Nephron progenitor cell (in vitro differentiated cells): ENCODE measurements at places on chromosomes 16 and 17.

- H3K36me3 ChIP-seq: no peaks in the 10 kb centered on the region
- H3K27me3 ChIP-seq: peaks cover 6% of the 10 kb centered on the region
- H3K4me3 ChIP-seq: no peak overlapping the region
- H3K27ac ChIP-seq: no peak overlapping the region
- H3K4me1 ChIP-seq: no peaks in the 10 kb centered on the region
These were observed 626.1 kb downstream of the HS3ST4 start for GRCh38 chr16:26317885-26318284.

GRCh38 chr16:89037261-89038152, 56.1 kb upstream of the ACSF3 start:
- H3K27ac ChIP-seq: no peak overlapping the region
- no peak overlapping the region for H3K4me3 ChIP-seq
- DNase-seq: peak; percentile 90
- H3K4me1 ChIP-seq: no peaks in the 10 kb centered on the region
- H3K36me3 ChIP-seq: no peaks in the 10 kb centered on the region
- peaks cover 49% of the 10 kb centered on the region for H3K27me3 ChIP-seq

- no peak for DNase-seq
- H3K4me3 ChIP-seq: no peak overlapping the region
- H3K36me3 ChIP-seq: peaks cover 31% of the 10 kb centered on the region
- H3K27ac ChIP-seq: no peak overlapping the region
- peaks cover 9% of the 10 kb centered on the region for H3K4me1 ChIP-seq
- H3K27me3 ChIP-seq: peaks cover 10% of the 10 kb centered on the region
These were observed 4.7 kb downstream of the LPCAT2 start for GRCh38 chr16:55513616-55514015.

DNA sequence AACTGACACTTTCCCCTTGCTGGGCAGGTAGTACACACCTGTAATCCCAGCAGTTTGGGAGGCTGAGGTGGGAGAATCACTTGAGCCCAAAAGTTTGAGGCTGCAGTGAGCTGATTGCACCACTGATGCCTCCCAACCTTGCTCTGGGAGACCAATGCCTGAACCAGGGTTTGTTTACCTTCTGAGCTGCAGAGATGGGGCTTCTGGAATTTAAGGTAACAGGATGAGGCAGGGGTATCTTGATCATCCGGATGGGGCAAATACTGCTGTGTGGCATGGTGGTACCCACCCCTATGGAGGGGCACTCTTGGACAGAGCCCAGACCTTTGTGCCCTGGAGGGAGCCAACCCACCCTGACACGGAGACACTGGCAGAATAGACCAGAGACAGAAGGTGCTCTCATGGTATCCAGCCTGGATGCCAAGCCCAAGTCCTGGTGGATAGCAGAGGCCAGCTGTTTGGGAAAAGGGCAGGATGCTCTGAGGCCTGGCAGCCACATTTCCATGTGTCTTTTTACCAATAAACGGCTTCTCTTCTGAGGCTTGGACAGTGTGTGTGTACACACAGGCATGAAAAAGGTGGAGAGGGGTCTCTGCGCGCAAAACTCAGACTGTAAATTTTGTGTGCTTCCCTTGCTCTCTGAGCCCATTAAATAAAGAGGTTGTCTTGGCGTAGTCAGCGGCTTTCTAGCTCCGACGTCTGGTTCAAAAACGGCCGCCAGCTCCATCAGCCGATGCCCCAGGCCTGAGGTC, 4.4 kb downstream of the ZNF48 start:
- H3K4me3 ChIP-seq: peak overlapping the region; percentile 83
- H3K27me3 ChIP-seq: peaks cover 2% of the 10 kb centered on the region
- peak overlapping the region; percentile 100 for H3K27ac ChIP-seq
- peaks cover 6% of the 10 kb centered on the region for H3K36me3 ChIP-seq
- no peak for DNase-seq
- peaks cover 45% of the 10 kb centered on the region for H3K4me1 ChIP-seq

- H3K27me3 ChIP-seq: no peaks in the 10 kb centered on the region
- DNase-seq: no peak
- no peak overlapping the region for H3K27ac ChIP-seq
- H3K4me3 ChIP-seq: no peak overlapping the region
- no peaks in the 10 kb centered on the region for H3K36me3 ChIP-seq
- H3K4me1 ChIP-seq: peaks cover 23% of the 10 kb centered on the region
These were observed 221.5 kb upstream of the SOX9 start for GRCh38 chr17:71899317-71899716.

- H3K27me3 ChIP-seq: no peaks in the 10 kb centered on the region
- no peak for DNase-seq
- H3K27ac ChIP-seq: no peak overlapping the region
- H3K4me1 ChIP-seq: peaks cover 30% of the 10 kb centered on the region
- no peaks in the 10 kb centered on the region for H3K36me3 ChIP-seq
These were observed 1138.5 kb downstream of the CDH11 start for GRCh38 chr16:63983401-63983800.

GRCh38 chr16:46673320-46674013, 15.5 kb downstream of the VPS35 start:
- H3K4me1 ChIP-seq: no peaks in the 10 kb centered on the region
- H3K4me3 ChIP-seq: no peak overlapping the region
- H3K36me3 ChIP-seq: peaks cover 67% of the 10 kb centered on the region
- peaks cover 2% of the 10 kb centered on the region for H3K27me3 ChIP-seq
- DNase-seq: peak; percentile 41

DNA sequence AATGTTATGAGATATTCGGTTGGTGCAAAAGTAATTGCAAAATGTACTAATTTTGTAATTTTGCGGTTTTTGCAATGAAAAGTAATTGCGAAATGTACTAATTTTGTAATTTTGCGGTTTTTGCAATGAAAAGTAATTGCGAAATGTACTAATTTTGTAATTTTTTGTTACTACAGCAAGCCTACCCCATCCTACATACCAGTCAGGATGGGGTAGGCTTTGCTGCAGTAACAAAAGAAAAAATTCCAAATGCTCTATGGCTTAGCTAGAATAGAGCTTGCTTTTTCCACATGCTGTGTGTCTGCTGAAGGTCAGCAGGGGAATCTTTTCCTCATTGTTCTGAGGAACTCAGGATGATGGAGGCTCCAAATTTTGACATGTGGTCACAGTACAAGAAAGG, 83.3 kb upstream of the GPRC5B start:
- H3K36me3 ChIP-seq: no peaks in the 10 kb centered on the region
- H3K4me1 ChIP-seq: peaks cover 4% of the 10 kb centered on the region
- H3K27ac ChIP-seq: no peak overlapping the region
- DNase-seq: no peak
- H3K4me3 ChIP-seq: no peak overlapping the region

DNA sequence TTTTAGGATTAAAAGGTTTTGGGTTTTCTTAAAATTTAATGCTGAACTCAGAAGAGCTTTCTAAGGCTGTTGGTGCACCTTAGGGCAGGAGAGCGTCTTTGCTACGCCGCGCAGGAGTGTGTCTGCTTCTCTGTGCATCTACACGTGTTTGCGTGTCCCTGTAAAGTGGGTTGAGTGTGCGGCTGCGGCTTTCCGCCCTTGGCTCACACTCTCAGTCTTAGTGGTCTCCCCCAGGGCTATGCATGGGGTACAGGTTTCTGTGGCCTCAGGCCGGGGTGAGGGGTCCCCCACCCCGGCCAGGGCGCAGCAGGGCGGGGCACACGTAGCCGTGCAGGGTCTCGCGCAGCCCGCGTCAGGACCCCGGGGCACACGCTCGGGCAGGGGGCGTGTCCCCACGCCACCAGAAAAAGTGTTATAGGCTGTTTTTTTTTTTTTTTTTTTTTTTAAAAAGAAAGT, 727 bp upstream of the TENT4B start:
- H3K36me3 ChIP-seq: peaks cover 4% of the 10 kb centered on the region
- peaks cover 14% of the 10 kb centered on the region for H3K27me3 ChIP-seq
- H3K27ac ChIP-seq: no peak overlapping the region
- peaks cover 41% of the 10 kb centered on the region for H3K4me1 ChIP-seq
- peak overlapping the region; percentile 90 for H3K4me3 ChIP-seq

DNA sequence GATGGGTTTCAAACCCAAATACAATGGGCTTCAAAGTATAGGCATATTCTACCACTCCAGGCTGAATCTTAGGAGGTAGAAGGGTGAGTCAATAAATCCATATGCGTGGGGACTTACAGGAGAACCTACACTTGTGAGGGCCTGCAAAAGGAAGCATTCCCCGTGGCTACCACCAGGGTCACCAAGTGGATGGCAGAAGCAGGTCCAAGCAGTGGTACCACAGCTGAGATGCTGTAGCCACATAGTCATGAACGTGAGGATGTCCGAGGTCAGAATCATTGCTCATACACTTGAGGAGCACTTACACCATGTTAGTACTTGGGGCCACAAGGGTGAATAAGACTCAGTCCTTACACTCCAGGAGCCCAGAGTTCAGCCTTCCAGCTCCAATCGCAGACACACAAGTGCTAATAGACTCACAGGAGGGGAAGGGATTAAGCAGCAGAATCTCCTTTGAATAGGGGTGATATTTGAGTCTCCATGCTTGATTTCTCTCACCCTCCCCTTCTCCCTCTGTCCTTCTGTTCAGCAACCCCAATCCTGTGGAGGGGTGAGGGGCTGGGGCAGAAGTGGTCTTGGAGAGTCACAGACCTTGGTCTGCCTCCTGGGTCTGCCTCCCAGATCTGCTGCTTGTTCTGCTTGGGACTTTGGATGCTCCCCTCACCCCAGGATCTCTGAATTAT, 42.5 kb upstream of the ASIC2 start:
- no peak overlapping the region for H3K4me3 ChIP-seq
- H3K27me3 ChIP-seq: peaks cover 41% of the 10 kb centered on the region
- H3K27ac ChIP-seq: no peak overlapping the region

DNA sequence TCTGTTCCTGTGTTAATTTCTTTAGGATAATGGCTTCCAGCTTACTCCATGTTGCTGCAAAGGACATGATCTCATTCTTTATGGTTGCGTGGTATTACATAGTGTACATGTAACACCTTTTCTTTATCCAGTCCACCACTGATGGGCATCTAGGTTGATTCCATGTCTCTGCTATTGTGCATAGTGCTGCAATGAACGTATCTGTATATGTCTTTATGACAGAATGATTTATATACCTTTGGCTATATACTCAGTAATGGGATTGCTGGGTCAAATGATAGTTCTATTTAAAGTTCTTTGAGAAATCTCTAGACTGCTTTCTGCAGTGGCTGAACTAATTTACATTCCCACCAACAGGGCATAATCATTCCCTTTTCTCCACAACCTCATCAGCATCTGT, 39.8 kb downstream of the ABCA10 start:
- H3K27ac ChIP-seq: peak overlapping the region; percentile 41
- no peak for DNase-seq
- H3K36me3 ChIP-seq: no peaks in the 10 kb centered on the region
- peaks cover 4% of the 10 kb centered on the region for H3K27me3 ChIP-seq

- no peak overlapping the region for H3K27ac ChIP-seq
- no peak for DNase-seq
- no peak overlapping the region for H3K4me3 ChIP-seq
- H3K36me3 ChIP-seq: no peaks in the 10 kb centered on the region
- peaks cover 4% of the 10 kb centered on the region for H3K27me3 ChIP-seq
These were observed 103.4 kb upstream of the NUDT7 start for GRCh38 chr16:77618951-77619350.

DNA sequence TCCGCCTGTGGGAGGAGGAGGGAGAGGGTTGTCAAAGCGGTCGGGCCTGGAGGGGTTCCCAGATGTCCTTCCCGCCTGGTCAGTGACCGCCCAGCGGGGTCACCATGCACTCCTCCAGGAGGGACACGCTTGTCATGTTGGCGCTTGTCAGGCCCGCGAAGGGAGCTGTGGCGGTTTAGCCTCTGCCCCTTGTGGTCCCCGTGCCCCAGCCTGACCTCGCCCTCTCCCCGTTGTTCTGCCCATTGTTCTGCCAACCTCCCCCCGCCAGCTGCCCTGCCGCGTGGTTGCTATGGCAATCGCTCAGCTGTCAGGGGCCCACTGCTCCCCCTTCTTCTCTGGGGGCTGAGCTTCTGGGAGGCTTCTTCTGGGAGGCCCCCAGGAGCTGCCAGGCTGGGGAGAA, 146.4 kb upstream of the CIBAR2 start:
- H3K27me3 ChIP-seq: peaks cover 22% of the 10 kb centered on the region
- H3K27ac ChIP-seq: no peak overlapping the region
- H3K36me3 ChIP-seq: no peaks in the 10 kb centered on the region
- H3K4me3 ChIP-seq: no peak overlapping the region

- peaks cover 27% of the 10 kb centered on the region for H3K4me1 ChIP-seq
- H3K4me3 ChIP-seq: no peak overlapping the region
- DNase-seq: no peak
- no peaks in the 10 kb centered on the region for H3K36me3 ChIP-seq
These were observed 3.5 kb upstream of the KRT9 start for GRCh38 chr17:41575336-41575735.

GRCh38 chr17:2724784-2725164, 13.2 kb upstream of the CLUH start:
- peak overlapping the region; percentile 38 for H3K4me3 ChIP-seq
- DNase-seq: peak; percentile 67
- H3K27ac ChIP-seq: no peak overlapping the region
- H3K36me3 ChIP-seq: no peaks in the 10 kb centered on the region

DNA sequence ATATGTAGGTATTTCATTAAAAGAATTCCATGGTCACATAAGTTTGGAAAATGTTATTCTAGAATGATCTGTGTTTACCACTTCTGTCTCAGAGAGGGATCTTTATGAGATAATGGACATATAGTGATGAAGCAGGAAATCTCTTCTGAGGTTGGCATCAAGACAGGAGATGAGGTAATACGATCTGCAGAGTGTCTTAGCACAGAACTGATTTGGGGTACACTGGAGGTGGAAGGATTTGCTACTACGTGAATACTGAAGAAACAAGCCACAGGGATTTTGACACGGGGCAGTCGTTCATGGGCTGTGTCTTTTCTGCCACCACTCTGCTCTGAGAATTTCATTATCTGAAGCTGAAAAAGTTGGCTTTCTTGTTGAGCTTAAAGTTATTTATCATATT, 5.5 kb downstream of the CBFB start:
- no peaks in the 10 kb centered on the region for H3K27me3 ChIP-seq
- peaks cover 70% of the 10 kb centered on the region for H3K36me3 ChIP-seq
- H3K27ac ChIP-seq: no peak overlapping the region
- H3K4me1 ChIP-seq: peaks cover 38% of the 10 kb centered on the region
- H3K4me3 ChIP-seq: no peak overlapping the region
- no peak for DNase-seq

GRCh38 chr16:81553080-81553813, 108.6 kb downstream of the CMIP start:
- DNase-seq: no peak
- peaks cover 14% of the 10 kb centered on the region for H3K36me3 ChIP-seq
- H3K4me3 ChIP-seq: no peak overlapping the region
- H3K4me1 ChIP-seq: peaks cover 32% of the 10 kb centered on the region
- H3K27ac ChIP-seq: peak overlapping the region; percentile 21

- no peaks in the 10 kb centered on the region for H3K27me3 ChIP-seq
- H3K4me1 ChIP-seq: peaks cover 24% of the 10 kb centered on the region
- no peak for DNase-seq
- no peak overlapping the region for H3K4me3 ChIP-seq
- H3K27ac ChIP-seq: no peak overlapping the region
These were observed 17.6 kb downstream of the POLR3K start for GRCh38 chr16:35678-36305.

GRCh38 chr17:72387487-72387886, 266.7 kb downstream of the SOX9 start:
- no peaks in the 10 kb centered on the region for H3K36me3 ChIP-seq
- H3K27me3 ChIP-seq: peaks cover 11% of the 10 kb centered on the region
- H3K4me3 ChIP-seq: no peak overlapping the region
- no peak for DNase-seq

DNA sequence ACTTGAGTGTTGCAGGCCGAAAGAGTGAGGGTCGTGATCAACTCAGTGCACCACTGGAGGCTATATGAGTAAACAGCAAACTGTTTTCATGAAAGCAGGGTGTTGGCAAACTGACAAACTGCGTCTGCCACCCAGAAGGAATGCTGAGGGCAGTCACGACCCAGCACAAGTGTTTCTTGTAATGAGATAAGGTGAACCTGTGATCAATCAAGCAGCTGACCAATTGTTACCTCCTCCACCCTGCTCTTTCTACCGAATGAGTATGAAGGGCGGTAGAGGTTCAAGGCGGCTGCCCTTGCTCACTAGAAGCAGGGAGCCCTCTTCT, 5.5 kb upstream of the SRL start:
- no peak overlapping the region for H3K4me3 ChIP-seq
- DNase-seq: no peak
- H3K27ac ChIP-seq: no peak overlapping the region
